IPS-NIHi11 (cell line): ENCODE measurements at places on chromosomes 12 and 14.

DNA sequence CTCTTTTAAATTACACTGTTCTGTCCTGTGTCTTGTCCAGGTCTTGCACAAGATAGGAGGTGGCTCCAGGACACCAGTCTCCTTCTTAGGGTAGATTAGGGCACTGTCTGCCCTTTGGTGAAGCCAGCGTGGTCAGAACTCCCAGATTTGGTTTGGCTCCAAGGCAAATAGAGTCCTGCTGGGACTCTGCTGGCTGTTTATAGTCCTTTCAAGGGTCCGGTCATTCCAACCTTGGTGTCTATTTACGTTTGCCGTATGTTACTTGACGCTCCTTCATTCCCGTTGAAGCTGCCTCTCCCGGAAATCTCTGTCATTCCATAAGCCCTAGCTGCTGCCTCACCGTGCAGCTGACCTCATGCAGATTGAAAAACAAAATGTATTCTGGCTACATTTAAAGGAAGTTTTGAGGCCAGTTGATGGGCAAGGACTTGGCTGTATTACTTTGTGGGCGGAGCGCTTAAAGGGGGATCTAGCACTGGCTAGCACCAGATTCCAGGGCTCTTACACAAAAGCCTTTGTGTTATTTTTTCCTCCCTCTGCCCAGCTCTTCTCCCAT lies 180.6 kb downstream of the AKAP6 start:
- peak; percentile 27 for DNase-seq

DNA sequence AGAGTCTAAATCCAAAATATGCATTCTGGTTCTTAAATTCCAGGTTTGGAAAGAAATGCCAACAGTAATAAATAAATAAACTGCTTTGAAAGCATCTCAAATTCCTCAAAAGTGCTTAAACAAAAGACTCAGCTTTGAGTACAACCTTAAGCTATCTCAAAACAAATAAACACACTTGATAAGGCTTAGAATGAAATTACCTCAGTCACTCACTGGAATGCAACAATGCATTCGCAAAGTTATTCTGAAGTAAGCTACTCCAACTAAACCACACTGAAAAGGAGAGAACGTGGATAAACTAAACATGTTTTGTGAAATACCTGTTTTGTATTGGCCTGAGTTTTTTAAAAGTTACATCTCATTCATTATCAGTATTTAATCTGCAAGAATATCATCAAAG lies 1.2 kb downstream of the SPTSSA start:
- DNase-seq, result no peak

DNA sequence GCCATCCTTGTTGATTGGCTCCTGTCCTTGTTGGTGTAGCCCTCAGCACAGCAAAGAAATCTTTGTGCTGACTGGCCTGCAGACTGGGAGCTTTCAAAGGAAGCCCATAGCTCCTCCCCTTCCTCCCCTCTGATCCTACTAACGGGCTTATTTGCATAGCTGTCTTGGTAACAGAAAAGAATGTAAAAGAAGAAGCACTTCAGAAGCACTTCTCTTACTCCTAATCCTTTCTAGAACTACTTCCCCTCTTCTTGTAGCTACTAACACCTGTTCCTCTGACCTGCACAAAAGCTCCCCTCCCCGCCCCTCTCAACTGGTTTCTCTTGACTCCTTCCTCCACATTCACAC lies 14.3 kb upstream of the RIC8B start:
- peak; percentile 60 for DNase-seq

DNA sequence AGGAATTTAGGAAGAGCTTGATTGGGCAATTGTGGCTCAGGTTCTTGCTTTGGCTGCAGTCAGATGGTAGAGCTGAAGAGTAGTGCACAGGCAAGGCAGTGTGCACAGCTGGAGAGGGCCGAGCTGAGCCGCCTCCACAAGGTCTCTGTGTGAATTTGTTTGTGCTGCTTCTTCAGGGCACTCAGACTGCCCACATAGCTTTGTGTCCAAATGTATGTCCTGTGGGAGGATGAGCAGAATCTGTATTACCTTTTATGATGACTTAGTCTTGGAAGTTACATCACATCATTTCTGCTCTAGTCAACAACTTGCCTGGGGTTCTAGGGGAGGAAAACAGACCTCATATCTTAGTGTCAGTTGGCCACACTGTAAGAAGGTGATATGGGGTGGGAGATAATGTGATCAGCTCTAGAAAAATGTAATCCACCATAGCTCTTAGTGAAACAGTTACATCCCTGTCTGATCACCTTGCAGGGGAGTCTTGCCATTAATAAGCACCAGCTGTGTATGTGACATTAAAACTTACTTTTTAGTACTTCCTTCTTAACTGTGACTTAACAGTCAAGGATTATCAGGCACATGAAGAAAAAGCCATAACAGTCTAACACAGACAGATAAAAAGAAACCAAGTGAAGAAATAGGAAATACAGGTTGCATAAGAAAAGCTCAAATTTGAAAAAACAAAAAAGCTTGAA lies 53.4 kb downstream of the RCOR1 start:
- DNase-seq, result no peak

DNA sequence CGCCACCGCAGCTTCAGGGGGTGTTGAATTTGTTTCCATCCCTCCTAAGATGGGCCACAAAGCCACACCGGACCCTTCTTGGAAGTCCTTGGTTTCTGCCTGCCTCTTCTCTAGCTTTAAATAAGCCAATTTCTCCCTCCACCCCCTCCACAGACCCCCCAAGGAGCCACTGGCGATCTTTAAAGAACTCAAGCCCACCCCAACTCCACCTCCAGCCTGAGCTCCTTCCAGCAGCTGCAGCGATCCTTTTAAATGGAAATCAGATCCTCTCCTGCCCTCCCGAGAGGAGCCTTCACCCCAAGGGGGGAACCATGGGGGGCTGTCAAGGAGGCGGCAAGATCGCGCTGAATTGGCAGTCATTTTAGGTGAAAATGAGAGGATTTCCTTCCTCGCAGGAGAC lies 133.1 kb downstream of the NCOR2 start:
- no peak for DNase-seq
